ENCODE measurements at places on chromosomes 3 and 15.
A peak's percentile ranks its signal among the peaks of the same experiment; 100 is the strongest.

- H3K4me3 ChIP-seq = no peak overlapping the region
- H3K4me1 ChIP-seq = peaks cover 28% of the 10 kb centered on the region
- no peak for DNase-seq
- H3K36me3 ChIP-seq = peaks cover 2% of the 10 kb centered on the region
Measured at GRCh38 chr3:107263269-107264021, 113.8 kb upstream of the CCDC54 start.

DNA sequence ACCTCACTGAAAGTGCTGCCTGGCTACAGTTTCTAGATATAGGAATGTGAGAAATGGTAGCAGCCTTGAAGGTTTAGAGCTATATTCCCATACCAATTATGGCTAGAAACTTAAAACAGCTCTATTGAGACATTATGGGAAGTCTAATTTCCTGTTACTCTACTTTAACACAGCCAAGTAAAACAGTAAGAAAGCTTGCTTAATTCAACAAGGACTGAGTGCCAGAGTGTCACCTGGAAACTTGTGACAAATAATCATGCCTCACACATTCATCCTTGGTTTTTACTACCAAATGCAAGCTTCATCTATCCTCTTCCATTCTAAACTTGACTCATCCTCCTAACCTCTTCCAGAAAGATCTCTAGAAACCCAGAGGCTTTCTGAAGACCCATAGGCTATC, 41.7 kb downstream of the UBE3A start:
- H3K4me1 ChIP-seq = no peaks in the 10 kb centered on the region
- peaks cover 35% of the 10 kb centered on the region for H3K36me3 ChIP-seq
- no peaks in the 10 kb centered on the region for H3K27me3 ChIP-seq
- H3K27ac ChIP-seq = no peak overlapping the region
- H3K4me3 ChIP-seq = no peak overlapping the region
- no peak for DNase-seq

DNA sequence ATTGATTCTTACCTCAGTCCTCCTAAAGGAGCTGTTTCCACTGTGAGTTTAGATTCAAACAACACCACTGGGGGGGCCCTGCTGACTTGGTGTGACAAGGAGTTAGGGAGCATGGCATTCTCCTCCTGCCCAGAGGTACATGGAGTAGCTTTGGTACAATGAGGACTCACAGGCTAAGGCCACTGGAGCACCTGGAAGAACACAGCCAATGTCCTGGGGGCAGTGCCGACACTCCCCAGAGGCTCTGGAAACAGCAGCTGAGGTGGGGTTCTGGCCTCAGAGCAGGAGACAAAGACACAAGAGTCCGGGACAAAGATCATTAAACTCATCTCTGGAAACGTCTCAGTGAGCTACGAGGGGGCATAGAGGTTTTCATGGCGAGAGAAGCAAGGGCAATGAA, 69.7 kb upstream of the POMGNT2 start:
- H3K4me1 ChIP-seq = peaks cover 2% of the 10 kb centered on the region
- DNase-seq = no peak
- no peak overlapping the region for H3K4me3 ChIP-seq
- H3K36me3 ChIP-seq = no peaks in the 10 kb centered on the region
- H3K27me3 ChIP-seq = peaks cover 8% of the 10 kb centered on the region
- no peak overlapping the region for H3K27ac ChIP-seq

- no peak for DNase-seq
- no peaks in the 10 kb centered on the region for H3K36me3 ChIP-seq
- H3K27ac ChIP-seq = no peak overlapping the region
- H3K4me3 ChIP-seq = no peak overlapping the region
- peaks cover 35% of the 10 kb centered on the region for H3K4me1 ChIP-seq
- no peaks in the 10 kb centered on the region for H3K27me3 ChIP-seq
Measured at GRCh38 chr3:193815246-193816027, 222.4 kb downstream of the OPA1 start.

DNA sequence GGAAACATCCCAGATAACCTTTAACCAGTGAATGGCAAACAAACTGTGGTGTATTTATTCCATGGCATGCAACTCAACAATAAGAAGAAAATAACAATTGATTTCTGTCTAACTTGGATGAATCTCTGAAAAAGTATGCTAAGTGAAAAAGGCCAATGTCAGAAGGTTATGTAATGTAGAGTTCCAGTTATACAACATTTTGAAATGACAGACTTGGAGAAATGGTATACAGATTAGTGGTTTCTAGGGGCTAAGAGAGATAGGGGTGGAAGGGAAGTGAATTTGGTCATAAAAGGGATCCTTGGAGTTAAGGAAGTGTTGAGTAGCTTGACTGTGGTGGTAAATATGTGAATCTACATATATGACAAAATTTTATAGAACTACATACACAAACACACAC, 269.4 kb upstream of the SUCLG2 start:
- no peak for DNase-seq
- no peak overlapping the region for H3K4me3 ChIP-seq
- no peaks in the 10 kb centered on the region for H3K27me3 ChIP-seq
- peaks cover 13% of the 10 kb centered on the region for H3K4me1 ChIP-seq
- H3K27ac ChIP-seq = no peak overlapping the region

GRCh38 chr15:47988564-47988963, 132.2 kb upstream of the SLC24A5 start:
- no peak for DNase-seq
- peaks cover 4% of the 10 kb centered on the region for H3K4me1 ChIP-seq
- H3K27ac ChIP-seq = no peak overlapping the region
- H3K36me3 ChIP-seq = no peaks in the 10 kb centered on the region
- no peaks in the 10 kb centered on the region for H3K27me3 ChIP-seq
- no peak overlapping the region for H3K4me3 ChIP-seq

GRCh38 chr3:10226293-10226692, 22.0 kb upstream of the TATDN2 start:
- DNase-seq = no peak
- H3K27ac ChIP-seq = no peak overlapping the region
- no peak overlapping the region for H3K4me3 ChIP-seq
- no peaks in the 10 kb centered on the region for H3K27me3 ChIP-seq
- peaks cover 2% of the 10 kb centered on the region for H3K36me3 ChIP-seq

DNA sequence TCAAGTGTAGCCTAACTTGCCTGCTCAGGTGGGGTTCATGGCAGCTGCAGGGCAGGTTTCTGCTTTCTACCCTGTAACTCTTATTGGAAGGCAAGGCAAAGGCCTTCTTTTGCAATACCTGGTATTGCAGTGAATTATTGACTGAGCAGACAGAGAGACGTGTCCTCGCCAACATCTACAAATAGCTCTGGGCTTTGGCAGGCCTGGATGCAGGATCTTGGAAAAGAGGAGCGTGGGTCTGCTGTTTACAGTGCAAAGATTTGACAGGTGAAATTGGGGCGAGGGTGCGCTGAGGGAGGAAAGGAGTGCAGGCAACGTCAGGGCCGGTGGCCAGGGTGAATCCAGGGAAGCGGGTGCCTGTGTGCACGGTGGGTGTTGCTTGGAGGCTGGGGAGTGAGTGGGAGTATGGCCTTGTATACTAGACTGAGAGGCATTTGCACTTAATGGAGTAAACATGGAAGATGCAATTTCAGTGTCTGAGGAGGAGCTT, 44.5 kb downstream of the ST6GAL1 start:
- H3K27me3 ChIP-seq = no peaks in the 10 kb centered on the region
- peaks cover 19% of the 10 kb centered on the region for H3K4me1 ChIP-seq
- H3K36me3 ChIP-seq = peaks cover 35% of the 10 kb centered on the region
- no peak overlapping the region for H3K27ac ChIP-seq
- no peak overlapping the region for H3K4me3 ChIP-seq
- no peak for DNase-seq

DNA sequence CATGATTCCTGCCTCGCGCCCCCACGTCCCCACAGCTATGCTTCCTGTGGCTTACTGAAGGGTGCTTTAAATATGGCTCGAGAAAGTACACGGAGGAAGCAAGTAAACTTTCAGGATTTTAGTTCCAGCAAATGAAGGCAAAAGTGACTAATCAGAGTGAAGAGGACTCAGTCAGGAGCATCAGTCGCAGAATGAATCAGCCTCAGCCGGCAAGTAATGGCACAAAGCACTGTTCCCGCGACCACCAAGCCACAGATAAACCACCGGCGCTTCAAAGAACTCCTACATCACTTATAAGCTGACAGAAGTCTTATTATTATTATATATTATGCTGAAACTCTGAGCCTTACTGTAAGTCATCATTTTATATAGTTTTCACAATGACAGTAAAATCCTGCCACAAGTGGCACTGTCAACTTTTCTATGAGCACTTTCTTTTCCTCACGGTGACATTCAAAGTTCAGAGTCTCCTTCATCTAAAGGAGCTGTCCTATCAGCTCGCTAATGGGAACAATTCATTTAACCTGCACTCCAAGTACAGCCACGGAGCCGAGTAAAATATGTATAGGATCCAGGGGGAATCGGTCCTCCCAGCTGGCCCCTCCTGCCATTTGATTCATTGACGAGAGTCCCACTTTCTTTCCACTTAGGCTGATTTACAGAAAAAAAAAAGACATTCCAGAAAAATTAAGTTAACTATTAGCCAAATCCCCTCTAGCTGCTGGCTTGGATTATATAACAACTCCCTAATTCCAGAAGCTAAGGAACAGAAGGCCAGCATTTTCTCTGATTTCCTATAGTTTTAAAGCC, 217.0 kb upstream of the ICE2 start:
- no peak for DNase-seq
- no peak overlapping the region for H3K27ac ChIP-seq
- peaks cover 13% of the 10 kb centered on the region for H3K27me3 ChIP-seq
- no peaks in the 10 kb centered on the region for H3K36me3 ChIP-seq

DNA sequence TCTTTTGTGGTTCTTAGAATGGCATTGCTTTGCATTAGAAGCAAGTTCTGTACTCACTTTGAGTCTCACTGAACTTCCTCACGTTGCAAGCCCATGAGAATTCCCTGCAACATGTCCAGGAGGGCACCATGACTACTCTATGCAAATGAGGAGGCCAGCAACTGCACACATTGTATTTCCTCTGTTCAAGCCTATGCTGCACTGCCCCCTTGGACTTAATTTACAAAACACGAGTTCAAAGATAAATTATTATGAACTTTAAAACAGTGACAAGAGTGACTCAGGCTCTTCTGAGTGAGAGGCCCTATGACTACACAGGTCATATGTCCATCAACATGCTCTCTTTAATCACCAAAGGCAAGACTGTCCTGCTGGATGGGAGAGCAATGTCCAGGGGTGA, 484.2 kb upstream of the ATP11B start:
- no peak overlapping the region for H3K4me3 ChIP-seq
- no peaks in the 10 kb centered on the region for H3K4me1 ChIP-seq

GRCh38 chr15:29103824-29104565, 165.6 kb downstream of the NSMCE3 start:
- DNase-seq = peak; percentile 70
- peak overlapping the region; percentile 41 for H3K4me3 ChIP-seq
- peaks cover 12% of the 10 kb centered on the region for H3K36me3 ChIP-seq

- no peak for DNase-seq
- no peak overlapping the region for H3K4me3 ChIP-seq
- no peaks in the 10 kb centered on the region for H3K36me3 ChIP-seq
- no peaks in the 10 kb centered on the region for H3K27me3 ChIP-seq
- H3K27ac ChIP-seq = no peak overlapping the region
Measured at GRCh38 chr3:131217296-131217741, 164.3 kb upstream of the NUDT16 start.

GRCh38 chr15:31471731-31472430, 145.2 kb downstream of the KLF13 start:
- H3K36me3 ChIP-seq = no peaks in the 10 kb centered on the region
- peaks cover 14% of the 10 kb centered on the region for H3K27me3 ChIP-seq
- peaks cover 6% of the 10 kb centered on the region for H3K4me1 ChIP-seq
- DNase-seq = peak; percentile 30

All from mesothelial cell of epicardium (in vitro differentiated cells).